Mesendoderm (in vitro differentiated cells): ENCODE measurements at places on chromosomes 2 and 18.

DNA sequence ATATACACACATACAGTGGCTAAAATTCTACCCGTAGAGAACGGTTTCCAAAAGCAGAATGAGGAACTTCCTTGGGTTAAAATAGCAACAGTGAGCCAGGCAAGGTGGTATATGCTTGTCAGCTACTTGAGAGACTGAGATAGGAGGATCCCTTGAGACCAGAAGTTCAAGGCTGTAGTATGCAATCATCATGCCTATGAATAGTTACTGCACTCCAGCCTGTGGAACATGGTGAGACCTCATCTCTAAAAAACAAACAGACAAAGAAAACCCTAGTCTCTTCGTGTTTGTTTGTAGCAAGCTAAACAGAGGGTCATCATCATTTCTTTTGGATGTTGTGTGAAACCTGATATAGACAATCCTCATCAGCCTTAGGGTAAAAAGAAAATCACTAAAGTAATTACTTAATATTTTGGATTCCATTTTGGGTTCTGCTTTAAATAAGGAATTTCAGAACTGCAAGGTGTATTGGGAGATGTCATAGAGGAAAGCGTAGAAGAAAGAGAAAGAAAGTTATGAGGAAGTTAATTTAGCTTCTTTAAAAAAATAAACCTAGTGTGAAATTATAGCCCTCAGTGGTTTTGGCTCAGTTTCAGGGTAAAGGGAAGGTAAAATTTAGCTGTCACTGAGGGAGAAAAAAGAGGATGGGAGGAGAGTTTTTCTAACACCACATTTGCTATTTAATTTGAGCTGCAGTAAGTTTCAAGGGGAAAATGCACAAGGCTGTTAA, 46.5 kb downstream of the PLEK start:
- no peak overlapping the region for H3K27ac ChIP-seq
- H3K4me3 ChIP-seq = no peak overlapping the region
- no peaks in the 10 kb centered on the region for H3K36me3 ChIP-seq
- H3K4me1 ChIP-seq = no peaks in the 10 kb centered on the region
- H3K27me3 ChIP-seq = no peaks in the 10 kb centered on the region

GRCh38 chr2:20578895-20579825, 71.7 kb downstream of the HS1BP3 start:
- H3K27me3 ChIP-seq = no peaks in the 10 kb centered on the region
- H3K4me1 ChIP-seq = peaks cover 6% of the 10 kb centered on the region
- H3K27ac ChIP-seq = peak overlapping the region; percentile 65
- H3K36me3 ChIP-seq = no peaks in the 10 kb centered on the region
- H3K4me3 ChIP-seq = no peak overlapping the region
- DNase-seq = peak; percentile 99

- no peak overlapping the region for H3K4me3 ChIP-seq
- DNase-seq = peak; percentile 68
- no peaks in the 10 kb centered on the region for H3K36me3 ChIP-seq
- no peaks in the 10 kb centered on the region for H3K27me3 ChIP-seq
- H3K27ac ChIP-seq = no peak overlapping the region
Measured at GRCh38 chr18:54679318-54680149, 88.5 kb downstream of the DYNAP start.

- no peak overlapping the region for H3K27ac ChIP-seq
- peaks cover 8% of the 10 kb centered on the region for H3K4me1 ChIP-seq
- no peaks in the 10 kb centered on the region for H3K36me3 ChIP-seq
- DNase-seq = peak; percentile 66
- no peak overlapping the region for H3K4me3 ChIP-seq
- no peaks in the 10 kb centered on the region for H3K27me3 ChIP-seq
Measured at GRCh38 chr18:62788876-62789275, 73.5 kb downstream of the PHLPP1 start.

DNA sequence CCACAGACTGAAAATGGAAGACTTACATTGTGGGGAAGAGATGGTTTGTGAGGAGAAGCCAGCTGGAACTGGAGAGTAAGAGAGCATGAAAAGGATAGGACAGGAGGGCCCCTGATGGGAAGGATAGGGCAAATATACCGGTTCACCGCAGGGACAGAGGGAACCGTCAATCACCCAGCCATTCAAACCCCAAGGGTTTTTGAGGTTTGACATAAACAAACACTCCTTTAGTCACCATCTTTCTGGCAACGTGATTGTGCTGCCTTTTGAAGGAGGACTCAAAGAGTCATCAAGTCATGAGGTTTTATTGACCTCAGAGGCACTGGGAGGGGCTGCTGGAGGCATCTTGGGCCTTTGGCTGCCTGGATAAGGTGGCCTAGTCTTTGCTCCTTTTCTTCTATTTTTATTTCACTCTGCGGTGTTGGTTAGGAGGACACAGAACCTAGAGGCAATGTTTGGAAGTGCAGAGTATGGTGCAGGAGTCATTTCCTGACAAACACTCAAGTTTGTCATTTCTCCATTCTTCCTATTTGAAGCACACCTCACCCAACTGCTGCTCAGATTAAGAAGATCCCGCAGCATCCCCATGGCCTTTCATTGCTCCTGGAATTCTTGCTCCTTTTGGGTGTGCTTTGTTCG, 487.3 kb upstream of the SPRED2 start:
- H3K4me1 ChIP-seq = no peaks in the 10 kb centered on the region
- H3K36me3 ChIP-seq = no peaks in the 10 kb centered on the region
- DNase-seq = peak; percentile 27
- no peaks in the 10 kb centered on the region for H3K27me3 ChIP-seq
- no peak overlapping the region for H3K4me3 ChIP-seq

- no peaks in the 10 kb centered on the region for H3K36me3 ChIP-seq
- no peaks in the 10 kb centered on the region for H3K27me3 ChIP-seq
- DNase-seq = no peak
- no peak overlapping the region for H3K4me3 ChIP-seq
- H3K4me1 ChIP-seq = no peaks in the 10 kb centered on the region
Measured at GRCh38 chr18:13893418-13893760, 21.9 kb downstream of the MC2R start.

DNA sequence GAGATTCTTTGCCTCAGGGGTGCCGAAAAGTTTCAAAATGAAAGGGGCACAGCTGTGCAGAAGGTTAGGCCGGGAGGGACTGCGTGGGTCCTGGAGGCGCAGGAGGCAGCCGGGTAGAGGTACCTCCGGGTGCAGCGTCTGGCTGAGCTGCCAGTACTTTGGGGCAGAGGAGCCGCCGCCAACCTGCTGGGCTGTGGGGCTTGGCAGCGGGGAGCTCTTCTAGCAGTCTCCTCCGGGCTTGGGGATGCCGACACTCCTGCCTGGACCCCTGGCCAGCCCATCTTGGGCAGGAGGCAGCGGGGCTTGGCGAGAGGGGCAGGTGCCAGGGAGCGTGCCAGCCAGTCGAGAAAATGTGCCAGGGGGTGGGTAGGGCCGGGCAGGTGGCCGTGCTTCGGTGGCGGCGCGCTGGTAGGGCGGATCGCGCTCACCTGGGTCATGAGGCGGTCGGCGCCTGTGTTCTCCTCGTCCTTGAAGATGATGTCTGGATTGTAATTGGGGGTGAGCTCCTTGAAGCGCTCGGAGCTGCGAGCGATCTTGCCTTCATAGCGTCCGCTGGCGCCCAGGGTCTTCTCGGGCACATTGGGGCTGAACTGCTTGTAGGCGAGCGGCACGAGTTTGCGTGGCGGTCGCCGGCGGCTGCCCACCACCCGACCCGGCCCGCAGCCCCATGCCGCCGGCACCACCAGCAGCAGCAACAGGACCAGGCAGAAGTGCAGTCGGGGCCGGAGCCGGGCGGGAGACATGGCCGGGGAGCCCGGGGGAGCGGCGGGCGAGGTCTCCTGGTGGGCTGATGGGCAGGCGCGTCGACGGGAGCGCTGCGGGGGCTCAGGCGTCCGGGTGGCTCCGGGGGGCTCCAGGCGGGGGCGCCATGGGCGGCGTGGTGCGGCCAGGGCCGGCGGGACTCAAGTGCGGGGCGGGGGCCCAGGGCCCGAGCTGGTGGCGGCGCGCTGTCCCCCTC, 717 bp downstream of the IHH start:
- peak; percentile 8 for DNase-seq
- H3K27ac ChIP-seq = no peak overlapping the region
- peaks cover 66% of the 10 kb centered on the region for H3K27me3 ChIP-seq
- H3K4me3 ChIP-seq = no peak overlapping the region

GRCh38 chr18:50558157-50558556, 1.7 kb upstream of the MAPK4 start:
- no peaks in the 10 kb centered on the region for H3K4me1 ChIP-seq
- H3K4me3 ChIP-seq = no peak overlapping the region
- DNase-seq = no peak

GRCh38 chr2:6297238-6297637, 568.5 kb downstream of the CMPK2 start:
- no peak overlapping the region for H3K27ac ChIP-seq
- DNase-seq = no peak
- no peaks in the 10 kb centered on the region for H3K4me1 ChIP-seq
- H3K27me3 ChIP-seq = no peaks in the 10 kb centered on the region
- no peaks in the 10 kb centered on the region for H3K36me3 ChIP-seq

DNA sequence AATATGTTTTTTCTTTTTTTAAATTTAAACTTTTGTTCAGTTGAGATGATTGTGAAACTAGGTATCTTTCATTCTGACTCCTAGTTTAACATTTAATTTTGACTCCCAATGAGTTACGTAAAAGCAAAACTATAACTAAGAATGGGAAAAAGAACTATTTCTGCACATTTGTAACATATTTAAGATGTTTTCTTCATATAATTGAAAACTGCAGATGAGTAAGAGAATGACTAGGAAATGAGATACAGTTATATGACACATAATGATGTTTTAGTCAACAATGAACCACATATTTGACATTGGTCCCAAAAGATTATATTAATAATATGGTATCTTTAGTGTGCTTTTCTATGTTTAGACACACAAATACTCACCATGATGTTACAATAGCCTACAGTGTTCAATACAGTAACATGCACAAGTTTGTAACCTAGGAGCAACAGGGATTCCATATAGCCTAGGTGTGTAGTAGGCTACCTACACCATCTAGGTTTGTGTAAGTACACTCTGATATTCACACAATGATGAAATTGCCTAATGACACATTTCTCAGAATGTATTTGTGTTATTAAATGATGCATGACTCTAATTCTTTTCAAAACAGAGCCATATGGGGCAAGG, 12.6 kb downstream of the ERMN start:
- no peak overlapping the region for H3K4me3 ChIP-seq
- H3K27me3 ChIP-seq = no peaks in the 10 kb centered on the region
- H3K4me1 ChIP-seq = no peaks in the 10 kb centered on the region
- H3K36me3 ChIP-seq = no peaks in the 10 kb centered on the region

- H3K27ac ChIP-seq = no peak overlapping the region
- DNase-seq = no peak
- no peaks in the 10 kb centered on the region for H3K4me1 ChIP-seq
- H3K27me3 ChIP-seq = no peaks in the 10 kb centered on the region
- H3K4me3 ChIP-seq = no peak overlapping the region
Measured at GRCh38 chr18:74906184-74906583, 302.8 kb downstream of the PTGR3 start.

GRCh38 chr18:34990597-34990996, 50.6 kb upstream of the MAPRE2 start:
- H3K4me3 ChIP-seq = no peak overlapping the region
- no peaks in the 10 kb centered on the region for H3K27me3 ChIP-seq
- no peak for DNase-seq

GRCh38 chr2:55106148-55106547, 55.9 kb upstream of the RTN4 start:
- no peak for DNase-seq
- no peaks in the 10 kb centered on the region for H3K36me3 ChIP-seq
- no peaks in the 10 kb centered on the region for H3K27me3 ChIP-seq
- H3K4me3 ChIP-seq = no peak overlapping the region

DNA sequence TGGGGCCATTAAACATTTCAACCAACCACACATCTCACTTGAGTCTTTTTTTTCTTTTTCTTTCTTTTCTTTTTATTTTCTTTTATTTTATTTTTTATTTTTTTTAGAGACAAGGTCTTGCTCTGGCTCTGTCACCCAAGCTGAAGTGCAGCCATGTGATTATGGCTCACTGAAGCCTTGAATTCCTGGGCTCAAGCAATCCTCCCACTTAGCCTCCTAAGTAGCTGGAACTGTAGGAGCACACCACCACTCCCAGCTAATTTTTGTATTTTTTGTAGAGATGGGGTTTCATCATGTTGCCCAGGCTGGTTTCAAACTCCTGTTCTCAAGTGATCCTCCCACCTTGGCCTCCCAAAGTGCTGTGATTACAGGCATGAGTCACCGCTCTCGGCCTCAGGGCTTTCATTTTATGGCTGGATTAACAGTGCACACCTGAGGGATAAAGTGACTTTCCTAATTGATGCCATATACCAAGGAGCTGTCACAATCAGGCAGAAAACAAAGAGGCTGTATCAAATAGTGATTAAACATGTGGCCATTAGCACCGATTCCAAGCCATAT, 21.5 kb downstream of the KIAA2012 start:
- H3K36me3 ChIP-seq = no peaks in the 10 kb centered on the region
- H3K4me3 ChIP-seq = no peak overlapping the region
- DNase-seq = no peak
- no peak overlapping the region for H3K27ac ChIP-seq
